Stimulated activated CD4-positive, alpha-beta T cell treated with anti-CD3 and anti-CD28 coated beads, Interleukin-15, amount 100 ng/mL, for 1 hour (primary cell): ENCODE measurements at places on chromosomes 4 and X.

DNA sequence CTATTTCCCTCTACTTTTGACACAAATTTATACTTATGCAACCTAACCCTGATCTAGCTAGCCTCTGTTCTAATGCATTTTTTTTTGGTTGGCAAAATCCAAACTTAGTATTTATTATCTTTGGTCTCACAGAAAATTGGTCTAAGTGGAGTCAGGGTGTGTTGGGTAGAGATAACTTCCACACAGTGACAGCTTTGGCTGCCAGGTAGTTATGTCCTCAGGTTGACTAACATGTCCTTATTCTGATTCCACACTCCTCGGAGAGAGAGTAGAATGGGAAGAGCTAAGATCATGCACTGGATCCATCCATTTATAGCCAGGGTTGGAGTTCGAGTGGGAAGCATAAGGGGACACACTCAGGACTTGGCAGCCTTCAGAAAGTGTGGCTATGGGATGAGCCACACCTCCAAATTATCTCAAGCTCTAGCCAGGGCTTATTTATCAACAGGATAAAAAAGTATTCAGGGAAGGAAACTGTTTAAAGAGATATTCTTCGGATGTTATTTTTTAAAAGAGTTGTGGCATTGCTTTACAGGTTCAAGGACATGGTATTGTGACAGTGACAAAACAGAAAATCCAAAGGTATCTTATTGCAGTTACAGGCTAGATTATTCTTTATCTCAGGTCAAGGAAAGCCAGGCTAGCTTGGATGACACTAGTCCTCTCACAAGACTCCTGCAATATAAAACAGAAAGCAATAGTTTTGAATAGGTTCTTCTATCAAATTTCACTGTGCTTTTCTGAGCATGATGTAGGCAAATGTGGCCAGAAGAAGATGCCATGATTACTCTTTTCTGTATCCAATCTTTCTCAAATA lies 51.5 kb downstream of the NPY1R start:
- no peak for DNase-seq

- no peak for DNase-seq
These were observed 96.3 kb upstream of the MSX1 start for GRCh38 chr4:4762909-4763821.

GRCh38 chrX:70432936-70433847 lies 10.1 kb downstream of the GDPD2 start:
- DNase-seq, result no peak

- DNase-seq, result no peak
These were observed 358.1 kb upstream of the NDST3 start for GRCh38 chr4:117676153-117676552.

GRCh38 chr4:159926871-159927270 lies 824.0 kb downstream of the RAPGEF2 start:
- DNase-seq, result no peak

GRCh38 chr4:60619531-60620305 lies 580.4 kb upstream of the ADGRL3 start:
- DNase-seq, result no peak

GRCh38 chr4:83709627-83710026 lies 173.7 kb downstream of the GPAT3 start:
- DNase-seq, result no peak

GRCh38 chr4:125843947-125844346 lies 529.2 kb downstream of the FAT4 start:
- no peak for DNase-seq

DNA sequence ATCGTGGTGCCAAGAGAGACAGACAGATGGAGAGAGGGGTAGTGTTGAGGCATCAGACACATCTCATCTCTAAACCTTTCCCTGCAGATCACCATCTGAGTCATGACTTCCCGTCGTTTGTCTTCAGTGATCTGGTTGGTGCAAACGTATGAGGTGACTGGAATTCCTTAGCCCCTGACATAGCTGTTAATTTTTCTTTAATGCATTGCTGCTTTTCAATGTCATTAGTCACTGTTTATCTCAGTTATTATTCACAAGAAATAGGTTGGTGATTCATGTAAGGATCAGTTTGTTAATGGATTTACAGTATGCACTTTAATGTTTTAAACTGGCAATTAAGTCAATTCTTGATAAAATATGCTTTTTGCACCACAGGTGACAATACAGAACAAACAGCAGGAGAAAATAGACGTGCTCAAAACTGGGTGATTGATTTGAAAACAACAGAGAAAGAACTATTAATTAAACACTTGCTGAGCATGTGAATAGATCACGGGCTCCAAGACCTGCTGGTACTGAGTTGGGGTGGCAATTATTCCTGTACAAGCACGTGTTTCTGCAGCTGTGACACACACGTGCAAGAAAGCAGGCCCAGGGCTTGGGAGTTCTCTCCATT lies 1.3 kb upstream of the TMEM154 start:
- no peak for DNase-seq
